ENCODE measurements at places on chromosomes 16 and 17. TPM values are rescaled to one million over a fixed set of nuclear protein-coding genes. Genes with fewer than 3 reads are reported as not detected.

CLEC18A gene
- 7.0 TPM for total RNA-seq

DNAH9 gene
- not detected for total RNA-seq

MYH1 gene
- total RNA-seq = not detected

FBXW10 gene
- total RNA-seq = not detected

TBC1D3L gene
- total RNA-seq = 1.1 TPM

NPIPB6 gene
- 5.6 TPM for total RNA-seq

UNC45B gene
- total RNA-seq = 0.16 TPM

P2RX5 gene
- total RNA-seq = 30.0 TPM

PITPNM3 gene
- 0.46 TPM for total RNA-seq

ZDHHC1 gene
- total RNA-seq = not detected

IRX3 gene
- 3.2 TPM for total RNA-seq

MXRA7 gene
- total RNA-seq = 7.5 TPM

CDH11 gene
- not detected for total RNA-seq

ST6GALNAC1 gene
- 1.4 TPM for total RNA-seq

SCN4A gene
- total RNA-seq = 0.15 TPM

ACSM2B gene
- not detected for total RNA-seq

TMC6 gene
- total RNA-seq = 773 TPM

DLX3 gene
- total RNA-seq = not detected

ADAMTS18 gene
- total RNA-seq = not detected

KIF1C gene
- total RNA-seq = 11.5 TPM

CENPX gene
- 70.4 TPM for total RNA-seq

TMEM256 gene
- 58.5 TPM for total RNA-seq

FZD2 gene
- total RNA-seq = not detected

INTS2 gene
- total RNA-seq = 19.2 TPM

OR1A1 gene
- total RNA-seq = not detected

DHRS7C gene
- not detected for total RNA-seq

SLC13A2 gene
- total RNA-seq = not detected

HID1 gene
- 17.5 TPM for total RNA-seq

GTF3C1 gene
- 52.5 TPM for total RNA-seq

CIAO2B gene
- total RNA-seq = 61.6 TPM

CA4 gene
- total RNA-seq = not detected

SDR42E2 gene
- total RNA-seq = 1.1 TPM

CNOT1 gene
- total RNA-seq = 254 TPM

C16orf46 gene
- total RNA-seq = not detected

PDILT gene
- total RNA-seq = not detected

CCL8 gene
- total RNA-seq = not detected

RCVRN gene
- total RNA-seq = not detected

C17orf50 gene
- not detected for total RNA-seq

SLC35G6 gene
- total RNA-seq = not detected

TEDC2 gene
- 16.7 TPM for total RNA-seq

GRIN2A gene
- not detected for total RNA-seq

TRPV3 gene
- total RNA-seq = not detected

MPP3 gene
- 0.32 TPM for total RNA-seq

PRR35 gene
- not detected for total RNA-seq

PRDM7 gene
- not detected for total RNA-seq

DNAAF8 gene
- 0.11 TPM for total RNA-seq

ITGB3 gene
- total RNA-seq = 6.4 TPM

SLFN11 gene
- total RNA-seq = 29.7 TPM

B9D1 gene
- 2.4 TPM for total RNA-seq

CSH2 gene
- total RNA-seq = not detected

GSG1L gene
- 0.10 TPM for total RNA-seq

ATMIN gene
- total RNA-seq = 29.1 TPM

FBXO39 gene
- total RNA-seq = 0.43 TPM

LPO gene
- not detected for total RNA-seq

HES7 gene
- 0.98 TPM for total RNA-seq

UQCRC2 gene
- total RNA-seq = 180 TPM

TP53TG3F gene
- not detected for total RNA-seq

PIRT gene
- total RNA-seq = not detected

CBFA2T3 gene
- total RNA-seq = not detected

EPX gene
- total RNA-seq = not detected

Measured in naive thymus-derived CD4-positive, alpha-beta T cell (primary cell).